ENCODE measurements at places on chromosomes 11 and 22.

- DNase-seq: peak; percentile 60
Observed at GRCh38 chr22:28112548-28113043, 193.5 kb upstream of the PITPNB start.

GRCh38 chr22:29883775-29884097 is 762 bp downstream of the MTMR3 start:
- DNase-seq: peak; percentile 10

GRCh38 chr11:25597696-25598095 is 734.2 kb upstream of the ANO3 start:
- DNase-seq: no peak

DNA sequence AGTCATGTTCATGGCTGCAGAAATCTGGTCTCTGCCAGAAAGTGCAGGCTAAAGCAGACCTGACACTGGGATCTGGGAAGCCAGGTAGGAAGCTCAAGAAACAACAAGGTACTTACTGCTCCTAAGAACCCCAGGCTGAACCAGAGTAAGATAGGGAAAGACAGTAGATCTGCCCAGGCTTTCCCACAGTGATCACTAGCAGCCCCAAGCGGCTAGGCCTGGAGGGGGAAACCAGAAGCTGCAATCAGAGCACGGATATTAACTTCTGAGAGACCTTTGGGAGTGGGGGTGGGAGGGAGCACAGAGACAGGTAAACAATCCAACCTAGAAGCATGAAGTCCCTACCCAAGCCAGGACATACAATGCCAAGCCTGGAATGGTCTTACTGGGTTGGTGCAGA is 135.2 kb upstream of the C11orf58 start:
- no peak for DNase-seq

DNA sequence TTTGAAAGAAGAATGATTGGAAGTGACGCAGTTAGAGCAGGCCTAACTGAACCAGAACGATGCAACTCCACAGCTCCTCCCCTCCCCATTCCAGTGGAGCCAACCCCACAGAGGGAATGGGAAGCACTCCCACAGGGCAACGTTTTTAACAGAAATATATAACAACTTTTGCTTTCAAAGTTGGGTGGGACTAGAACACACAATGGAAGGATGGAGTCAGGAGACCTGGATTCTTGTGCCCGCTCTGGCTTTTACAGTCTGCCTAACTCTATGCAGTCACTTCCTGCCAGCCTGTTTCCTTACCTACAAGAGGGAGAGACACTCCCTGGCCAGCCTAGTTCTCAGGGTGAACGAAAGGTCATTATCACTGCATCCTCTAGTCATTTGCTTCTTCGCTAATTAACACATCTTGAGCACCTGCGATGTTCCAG is 75.5 kb downstream of the PACSIN2 start:
- no peak for DNase-seq

DNA sequence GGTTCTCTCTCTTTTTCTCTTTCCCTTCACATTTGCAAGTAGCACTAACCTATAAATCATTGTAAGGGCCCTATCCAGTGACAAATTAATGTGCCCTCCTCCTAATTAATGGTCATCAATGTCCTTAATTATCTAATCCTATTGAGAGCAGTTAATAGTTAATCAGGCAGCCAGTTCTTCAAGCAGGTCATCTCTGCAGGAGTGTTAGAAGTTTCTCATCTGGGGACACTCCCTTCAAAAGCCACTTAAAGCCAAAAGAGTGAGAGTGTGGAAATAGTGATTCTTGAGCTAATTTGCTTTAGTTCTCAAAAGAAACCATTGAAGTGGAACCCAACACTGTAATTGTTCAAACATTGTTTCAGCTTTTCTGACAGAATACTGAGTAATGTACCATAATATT is 141.6 kb downstream of the ELP4 start:
- DNase-seq: no peak

- peak; percentile 93 for DNase-seq
Observed at GRCh38 chr11:57432714-57433163, 5.8 kb upstream of the SLC43A3 start.

- no peak for DNase-seq
Observed at GRCh38 chr11:107713009-107713408, 1.2 kb upstream of the SLN start.

- no peak for DNase-seq
Observed at GRCh38 chr11:16097543-16097942, 258.8 kb downstream of the SOX6 start.

DNA sequence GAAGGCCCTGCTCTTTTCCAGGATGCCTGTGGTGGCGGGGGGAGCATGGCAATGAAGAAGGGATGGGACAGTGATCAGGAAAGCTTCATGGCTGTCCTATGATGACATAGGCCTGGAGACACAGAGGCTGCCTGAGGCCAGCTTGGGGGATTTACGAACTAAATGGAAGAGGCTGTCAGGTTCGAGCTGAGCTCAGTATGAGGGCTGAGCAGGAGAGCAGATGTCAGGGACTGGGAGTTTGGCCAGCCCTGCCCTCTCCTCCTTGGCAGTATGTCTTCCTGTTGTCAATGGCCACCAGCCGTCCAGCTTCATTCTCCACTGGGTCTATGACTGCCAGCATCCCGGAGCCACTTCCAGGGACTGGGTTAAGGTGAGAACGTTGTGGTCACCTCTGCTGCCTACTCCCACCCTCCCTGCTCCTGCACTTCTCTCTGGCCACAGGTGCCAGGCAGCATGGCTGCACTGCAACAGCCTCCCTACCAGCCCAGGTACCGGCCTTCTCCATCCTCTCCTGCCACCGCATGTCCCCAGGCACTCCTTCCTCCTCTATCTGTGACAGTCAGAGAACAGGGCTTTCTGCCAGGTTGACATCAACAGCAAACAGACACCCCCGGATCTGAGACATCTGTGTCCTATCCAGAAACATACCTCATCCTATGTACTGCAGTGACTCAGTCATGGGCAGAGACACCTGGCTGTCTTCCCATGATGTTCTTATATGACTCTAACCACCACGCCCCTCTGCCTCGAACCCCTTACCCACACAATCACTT is 75.1 kb downstream of the KIRREL3 start:
- DNase-seq: peak; percentile 56

All from fibroblast of mammary gland (primary cell).